ENCODE measurements at places on chromosomes 7 and 10.

- peak; percentile 33 for DNase-seq
Observed at GRCh38 chr10:98028168-98028770, 2.2 kb downstream of the CRTAC1 start.

- no peak for DNase-seq
Observed at GRCh38 chr7:50394315-50394714, 55.8 kb downstream of the FIGNL1 start.

DNA sequence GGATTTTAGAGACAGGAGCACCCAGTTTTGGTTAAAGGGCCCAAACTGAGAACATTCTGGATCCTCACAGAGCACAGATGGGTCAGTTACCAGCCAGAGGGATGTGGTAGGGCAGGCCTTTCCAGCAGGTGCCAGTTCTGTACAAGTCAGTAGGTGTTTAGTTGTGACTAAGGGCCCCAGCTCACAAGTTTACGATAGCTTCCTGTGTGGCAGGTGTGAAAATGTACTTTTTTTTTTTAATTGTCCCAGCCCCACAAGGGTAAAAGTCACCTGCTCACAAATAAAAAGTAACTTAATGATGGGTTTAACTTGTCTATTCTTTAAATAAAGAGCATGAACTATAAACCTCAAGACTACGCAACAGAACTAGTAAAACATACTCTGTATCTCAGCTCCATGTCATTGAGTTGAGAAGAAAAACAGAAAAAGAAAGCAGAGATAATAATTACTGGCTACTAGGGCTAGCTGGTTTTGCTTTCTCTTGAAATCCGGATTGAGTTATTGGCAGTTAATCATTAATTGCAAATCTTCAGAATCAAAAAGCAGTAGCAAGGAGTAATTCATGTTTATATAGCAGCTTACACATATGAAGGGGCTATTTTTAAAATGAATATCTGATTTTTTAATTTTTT lies 15.4 kb downstream of the NFE2L3 start:
- no peak for DNase-seq

DNA sequence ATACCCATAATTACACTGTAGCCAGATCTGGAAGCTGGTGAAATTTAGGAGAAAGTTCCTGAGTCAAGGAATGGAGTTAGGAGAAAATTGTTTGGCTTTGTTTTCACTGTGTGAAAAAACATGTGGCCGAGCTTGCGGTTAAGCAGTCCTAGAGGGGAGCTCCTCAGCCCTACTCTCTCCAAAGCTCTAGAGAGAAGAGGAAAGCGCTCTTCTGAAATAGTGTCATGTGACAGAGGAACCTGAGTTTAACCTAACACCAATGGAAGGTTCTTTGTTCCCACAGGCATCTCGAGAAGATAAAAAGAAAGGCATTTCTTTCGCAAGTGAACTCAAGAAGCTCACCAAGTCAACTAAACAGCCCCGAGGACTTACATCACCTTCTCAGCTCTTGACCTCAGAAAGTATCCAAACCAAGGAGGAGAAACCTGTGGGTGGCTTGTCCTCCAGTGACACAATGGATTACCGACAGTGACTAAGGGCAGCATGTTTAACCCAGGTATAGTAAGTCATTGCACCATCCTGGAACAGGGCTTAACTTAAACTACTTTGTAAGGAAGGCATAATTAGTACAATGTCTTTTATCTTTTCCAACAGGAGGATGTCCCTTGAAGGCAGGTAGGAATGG lies 38.0 kb downstream of the NOC3L start:
- DNase-seq: no peak

DNA sequence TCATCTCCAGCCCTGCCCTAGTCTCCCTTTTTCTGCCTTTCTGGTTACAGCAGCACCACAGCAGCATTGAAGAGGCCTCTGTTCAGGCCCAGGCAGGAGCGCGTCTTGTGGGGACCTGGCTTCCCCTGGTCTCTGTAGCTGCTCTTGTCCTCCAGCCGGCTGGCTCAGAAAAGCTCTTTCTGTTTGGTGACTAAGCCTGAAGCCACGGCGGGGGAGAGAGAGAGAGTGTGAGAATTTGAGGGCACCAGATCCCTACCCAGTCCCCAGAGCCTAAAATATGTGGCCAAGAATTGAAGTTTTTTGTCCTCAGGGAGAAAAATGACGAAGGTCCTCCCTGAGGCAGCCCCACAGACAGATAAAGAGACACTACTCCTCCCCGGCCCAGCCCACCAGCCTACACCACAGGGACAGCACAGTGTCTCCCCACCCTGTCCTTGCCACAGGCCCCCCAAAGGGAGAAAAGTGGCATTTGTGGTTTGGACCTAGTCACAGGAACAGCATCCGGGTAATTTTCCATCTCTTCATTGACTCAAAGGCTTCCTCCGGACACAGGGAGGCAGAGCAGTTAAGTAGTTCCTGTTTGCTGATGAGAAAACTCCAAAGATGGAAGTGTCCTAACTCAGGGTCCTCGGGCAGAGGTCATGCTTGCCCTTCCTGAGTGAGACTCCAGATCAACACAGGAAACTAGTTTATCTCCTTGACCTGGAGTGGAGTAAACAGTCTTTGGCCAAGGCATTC lies 13.3 kb upstream of the FAM180A start:
- no peak for DNase-seq

DNA sequence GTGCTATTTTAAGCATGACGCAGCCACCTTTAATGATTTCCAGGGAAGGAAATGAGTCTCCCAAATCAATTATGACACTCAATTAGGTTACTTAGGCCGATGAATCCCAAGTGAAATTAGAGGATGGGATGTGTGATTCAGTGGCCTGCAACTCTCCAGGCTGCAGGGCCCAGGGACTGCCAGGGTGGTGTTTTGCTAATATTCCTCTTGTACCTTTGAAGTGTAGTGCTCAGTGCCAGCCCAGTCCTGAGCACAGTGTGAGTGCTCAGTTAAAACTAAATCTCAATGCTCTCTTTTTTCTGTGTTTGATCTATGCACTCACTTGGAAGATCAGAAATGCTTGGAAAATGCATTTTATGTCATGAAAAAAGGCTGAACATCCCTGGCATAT lies 51.6 kb downstream of the SEM1 start:
- no peak for DNase-seq

DNA sequence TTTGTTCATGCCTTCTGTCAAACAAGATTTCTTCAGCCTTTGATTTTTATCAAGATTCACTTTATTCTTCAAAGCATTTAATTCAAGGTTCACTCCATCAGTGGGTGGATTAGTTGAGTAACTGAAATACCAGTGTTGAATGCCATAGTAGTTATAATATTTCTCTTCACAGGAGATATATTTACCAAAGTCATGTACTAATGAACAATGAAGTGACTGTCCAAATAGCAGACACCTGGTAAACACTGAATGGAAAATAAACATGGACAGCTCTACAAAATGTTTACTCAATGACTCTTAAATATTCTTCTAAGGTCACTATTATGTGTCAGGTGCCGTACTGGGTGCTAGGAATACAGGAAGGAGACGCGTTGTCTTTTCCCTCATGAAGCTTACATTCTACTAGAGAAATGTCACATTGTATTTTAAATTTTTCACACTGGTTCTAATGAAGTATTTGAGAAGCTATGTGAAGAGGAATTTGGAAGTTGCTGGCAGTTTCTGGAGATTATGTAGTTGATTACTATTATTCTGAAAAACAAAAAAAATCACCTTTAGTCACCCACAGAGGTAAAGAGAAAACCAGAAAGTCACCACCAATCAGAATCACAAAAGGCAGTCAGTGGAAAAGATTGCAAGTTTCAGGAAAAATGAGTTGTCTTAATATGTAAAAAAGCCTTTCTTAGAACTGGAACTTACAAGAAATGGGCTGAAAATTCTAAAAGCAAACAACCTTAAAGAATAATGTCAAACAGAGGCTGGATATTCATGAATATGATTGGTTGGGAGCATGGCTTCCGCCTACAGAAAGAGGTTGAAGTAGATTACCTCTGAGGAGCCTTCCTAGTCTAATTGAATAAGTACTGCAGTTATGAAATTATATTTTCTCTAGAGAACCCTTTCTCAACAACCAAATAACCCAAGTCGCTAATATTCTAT lies 84.5 kb downstream of the RTKN2 start:
- DNase-seq: peak; percentile 91

DNA sequence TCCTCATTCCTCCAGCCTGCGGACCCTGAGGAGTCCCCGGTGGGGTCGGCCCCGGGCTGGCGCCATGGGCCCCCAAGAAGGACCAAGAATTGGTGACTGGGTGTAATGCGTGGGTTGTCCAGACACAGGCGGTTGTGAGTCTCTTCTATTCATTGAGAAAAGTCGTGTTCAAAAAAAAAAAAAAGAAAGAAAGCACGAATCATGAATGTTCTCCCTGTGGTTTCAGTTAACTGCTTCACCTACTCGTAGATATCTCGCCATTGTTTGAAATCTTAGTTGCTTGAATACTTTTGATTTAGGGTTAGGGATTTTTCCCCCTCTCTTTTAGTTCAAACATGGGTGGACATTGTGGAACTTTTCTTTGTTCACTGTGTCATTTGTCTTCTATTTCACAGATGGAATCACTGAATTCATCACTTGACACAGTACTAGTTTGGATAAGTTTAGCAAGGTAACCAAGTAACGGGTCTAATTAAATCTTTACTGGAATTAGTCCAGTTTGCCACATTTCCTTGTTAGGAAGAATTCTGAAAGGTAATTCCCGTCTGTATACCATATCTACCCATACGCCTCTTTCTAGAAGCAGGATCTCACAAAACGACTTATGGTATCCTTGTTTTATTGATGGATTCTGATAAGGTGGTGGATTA lies 775 bp downstream of the STARD3NL start:
- DNase-seq: no peak

- DNase-seq: no peak
Observed at GRCh38 chr7:158586499-158587161, 993 bp downstream of the PTPRN2 start.

DNA sequence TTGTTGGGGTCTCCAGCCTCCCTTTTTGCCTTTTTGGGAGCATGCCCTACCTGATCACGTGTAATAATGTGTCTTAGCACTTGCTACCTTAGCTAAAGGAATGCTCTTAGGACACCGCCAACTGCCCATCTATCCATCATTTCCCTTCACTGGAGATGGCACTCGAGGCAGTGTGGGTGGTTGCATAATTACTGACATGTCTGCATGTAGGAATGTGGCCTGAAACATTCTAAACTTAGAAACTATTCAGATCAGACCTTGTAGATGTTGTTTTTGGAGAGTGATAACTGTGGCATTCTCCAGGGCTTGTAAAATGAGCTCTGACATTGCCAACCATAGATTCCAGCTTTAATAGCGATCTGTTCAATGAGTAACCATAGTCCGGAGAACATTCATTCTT lies 365.8 kb downstream of the BBS9 start:
- no peak for DNase-seq

All from HepG2 (cell line).